ENCODE measurements at places on chromosomes 2 and 18.

- DNase-seq: no peak
These were observed 126.8 kb downstream of the ACOXL start for GRCh38 chr2:110858993-110859701.

- DNase-seq: no peak
These were observed 246.2 kb upstream of the STON1 start for GRCh38 chr2:48283586-48284269.

GRCh38 chr2:12835733-12836132, 119.0 kb downstream of the TRIB2 start:
- DNase-seq: no peak

GRCh38 chr18:52131845-52132244, 208.2 kb upstream of the DCC start:
- no peak for DNase-seq

- DNase-seq: no peak
These were observed 7.4 kb downstream of the RAPGEF4 start for GRCh38 chr2:172742931-172743540.

GRCh38 chr2:158725441-158725891, 69.7 kb upstream of the DAPL1 start:
- DNase-seq: no peak

- DNase-seq: no peak
These were observed 139.3 kb upstream of the EPAS1 start for GRCh38 chr2:46157966-46158310.

DNA sequence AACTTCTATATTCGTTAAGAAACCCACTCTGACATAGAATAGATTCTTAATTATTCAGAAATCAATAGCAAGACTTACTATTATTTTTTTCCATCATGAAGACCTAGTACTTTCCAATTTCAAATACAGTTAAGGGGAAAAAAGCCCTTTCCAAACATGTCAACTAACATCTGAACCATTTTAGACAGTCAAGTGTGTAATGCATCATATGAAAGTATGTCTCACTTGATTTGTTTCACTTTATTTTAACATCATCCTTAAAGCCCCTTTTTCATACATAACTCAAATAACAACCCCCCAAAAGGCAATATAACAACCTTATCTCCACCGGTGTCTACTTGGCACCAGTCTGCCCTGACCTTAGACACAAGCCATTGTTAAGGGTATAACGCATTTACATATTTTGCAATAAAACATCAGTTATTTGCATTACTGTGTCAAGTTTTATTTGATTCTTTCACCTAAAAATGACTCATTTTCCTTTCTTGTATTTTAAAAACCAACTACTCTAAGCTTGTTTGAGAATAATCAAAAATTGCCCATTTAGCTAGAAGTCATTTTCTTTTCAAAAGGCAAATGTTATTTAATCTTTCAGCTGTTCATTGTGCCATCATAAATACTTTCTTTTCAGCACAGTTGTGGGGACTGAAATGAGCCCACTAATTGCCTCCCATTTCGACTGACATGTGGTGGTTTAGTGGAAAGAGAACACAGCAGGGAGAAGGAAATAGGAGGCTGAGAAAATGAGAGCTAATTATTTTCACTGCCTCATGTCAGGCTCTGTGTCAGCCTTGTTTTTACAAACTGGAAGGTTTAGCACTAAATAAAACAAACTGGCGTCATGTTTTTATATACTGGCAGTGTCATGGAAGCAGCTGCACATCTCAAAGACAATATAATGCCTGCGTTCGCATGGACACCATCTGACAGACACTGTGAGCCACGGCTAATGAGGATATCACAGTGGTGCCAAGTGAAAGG, 104.7 kb upstream of the CDCA7 start:
- no peak for DNase-seq

- DNase-seq: no peak
These were observed 9.5 kb downstream of the NFATC1 start for GRCh38 chr18:79405019-79405780.

DNA sequence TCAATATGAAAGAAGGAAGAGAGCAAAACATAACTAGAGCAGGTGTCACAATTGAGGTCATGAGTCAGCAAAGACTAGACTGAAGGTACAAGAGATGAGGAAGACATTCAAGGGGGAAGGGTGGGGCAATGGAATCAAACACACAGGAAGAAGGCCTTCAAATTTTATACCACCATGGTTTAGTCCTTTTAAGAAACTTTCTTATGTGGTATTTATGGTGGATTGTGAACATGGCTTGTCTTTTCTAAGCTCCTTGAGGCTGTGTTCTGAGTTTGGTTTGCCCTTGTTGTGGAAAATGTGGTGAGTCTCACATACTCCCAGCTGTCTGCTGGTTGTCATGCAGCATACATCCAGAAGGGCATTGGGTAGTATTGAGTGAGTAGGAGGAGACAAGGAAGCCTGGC, 62.1 kb downstream of the NABP1 start:
- DNase-seq: no peak

- DNase-seq: no peak
These were observed 35.5 kb upstream of the CD28 start for GRCh38 chr2:203670939-203671338.

GRCh38 chr2:76316691-76317090, 606.0 kb upstream of the GCFC2 start:
- no peak for DNase-seq

DNA sequence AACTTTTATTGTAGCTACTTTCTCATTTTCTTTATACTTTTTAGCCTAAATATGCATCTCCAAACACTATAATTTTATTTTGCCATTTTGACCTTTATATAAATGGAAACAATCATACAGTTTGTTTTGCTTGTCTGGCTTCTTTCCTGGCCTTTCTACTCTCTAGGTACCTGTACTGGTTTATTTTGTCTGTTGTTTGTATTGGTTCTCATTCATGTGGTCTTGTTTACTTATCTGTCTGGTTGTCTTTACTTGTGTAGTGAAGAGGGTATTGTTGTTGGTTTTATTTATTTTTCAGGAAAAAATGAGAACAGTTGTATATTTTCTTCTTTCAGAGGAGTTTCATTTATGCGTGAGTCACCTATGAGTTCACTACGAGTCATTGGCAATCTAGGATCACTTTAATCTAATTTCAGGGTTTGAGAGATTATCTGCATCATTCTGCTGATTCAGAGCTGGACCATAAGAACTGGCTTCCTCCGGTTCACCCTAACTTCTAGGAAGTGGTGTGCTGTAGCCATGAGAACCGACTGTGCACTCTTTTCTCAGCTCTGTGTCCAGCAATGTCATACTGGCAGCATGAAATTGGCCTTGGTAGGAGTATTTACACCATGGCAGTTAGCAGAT, 33.1 kb upstream of the HDAC4 start:
- DNase-seq: no peak

GRCh38 chr2:215171796-215172195, 33.4 kb upstream of the ABCA12 start:
- DNase-seq: no peak

DNA sequence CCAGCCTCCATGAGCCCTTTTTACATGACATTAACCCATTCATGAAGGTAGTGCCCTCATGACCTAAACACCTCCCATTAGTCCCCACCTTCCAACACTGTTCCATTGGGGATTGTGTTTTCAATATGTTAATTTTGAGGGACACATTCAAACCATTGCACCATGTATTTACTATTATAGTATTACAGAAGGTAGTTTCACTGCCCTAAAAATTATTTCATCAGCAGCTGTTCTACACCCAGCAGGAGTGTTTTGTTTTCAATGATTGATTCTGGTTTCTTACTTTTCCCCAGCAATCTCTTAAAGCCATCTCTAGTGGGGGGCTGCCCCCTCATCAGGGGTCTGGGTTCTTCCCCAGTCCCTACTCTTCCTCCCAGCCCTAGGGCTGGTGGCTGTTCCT, 71.9 kb downstream of the CERS6 start:
- no peak for DNase-seq

DNA sequence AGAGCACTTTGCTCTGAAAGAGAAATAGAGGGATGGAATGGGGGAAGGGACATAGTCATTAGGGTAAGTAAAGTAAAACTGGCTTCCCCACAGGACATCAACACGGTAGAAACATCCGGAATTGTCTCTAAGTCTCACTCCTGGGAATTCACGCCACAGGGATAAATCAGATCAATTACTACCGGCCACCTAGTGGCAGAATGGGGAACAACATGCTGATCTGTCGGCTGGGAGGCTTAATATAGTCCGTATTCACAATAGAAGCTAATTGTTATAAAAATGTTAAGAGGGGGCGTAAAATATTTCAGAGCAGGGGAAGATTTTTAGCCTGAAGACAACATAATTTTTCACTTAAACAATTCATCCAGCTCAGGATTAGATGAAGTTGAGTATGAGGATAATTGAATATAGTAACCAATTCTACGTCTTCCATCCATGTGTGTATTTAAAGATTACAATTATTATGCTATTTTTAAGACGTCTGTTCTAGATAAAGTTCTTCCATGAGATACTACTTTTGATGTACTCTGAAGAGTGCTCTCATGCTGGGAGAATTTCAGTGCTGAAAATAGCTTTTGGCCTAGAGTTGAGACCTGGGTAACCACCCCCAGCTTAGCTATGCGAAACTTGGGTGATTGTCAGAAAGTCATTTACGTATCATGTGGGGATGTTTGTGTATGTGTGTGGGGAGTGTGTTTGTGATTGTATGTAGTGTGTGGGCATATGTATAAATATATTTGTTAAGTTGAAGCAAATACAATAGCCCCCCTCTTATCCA, 65.7 kb downstream of the LRRTM1 start:
- DNase-seq: peak; percentile 10

DNA sequence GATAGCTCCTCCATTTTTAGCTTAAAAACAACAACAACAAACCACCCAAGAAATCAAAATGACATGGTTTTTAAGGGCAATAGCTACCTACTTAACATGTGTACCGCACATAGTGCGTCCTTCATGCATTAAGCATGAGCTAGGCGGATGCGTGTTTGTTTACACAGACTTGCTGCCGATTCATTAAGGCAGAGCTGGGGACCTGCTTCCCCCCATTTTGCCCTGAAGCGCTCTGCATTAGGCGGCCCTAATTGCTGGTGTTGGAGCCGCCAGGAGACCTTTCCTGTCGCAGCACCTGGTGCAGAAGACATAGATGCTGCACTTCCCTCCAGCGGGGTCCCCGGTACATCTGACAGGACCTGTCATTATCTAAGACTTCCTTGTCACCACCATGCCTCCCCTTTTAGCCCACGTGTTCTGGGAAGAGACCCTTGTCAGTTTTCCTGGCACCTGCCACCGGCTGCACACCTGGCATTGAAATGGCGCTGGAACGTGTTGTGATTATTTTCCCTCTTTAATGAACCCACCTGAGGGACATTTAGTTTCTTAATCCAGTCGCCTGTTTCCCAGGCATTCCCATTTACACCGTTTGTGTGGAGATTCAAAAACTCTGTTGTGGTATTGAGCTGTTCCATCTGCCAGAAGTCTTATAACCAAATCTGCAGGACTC, 261.1 kb upstream of the RAB12 start:
- no peak for DNase-seq

- DNase-seq: no peak
These were observed 52.0 kb downstream of the PHLPP1 start for GRCh38 chr18:62767321-62767720.

All from G401 (cell line).